ENCODE measurements at places on chromosomes 7 and 10.

GRCh38 chr7:52273685-52274610 is 761.5 kb upstream of the POM121L12 start:
- DNase-seq: no peak

DNA sequence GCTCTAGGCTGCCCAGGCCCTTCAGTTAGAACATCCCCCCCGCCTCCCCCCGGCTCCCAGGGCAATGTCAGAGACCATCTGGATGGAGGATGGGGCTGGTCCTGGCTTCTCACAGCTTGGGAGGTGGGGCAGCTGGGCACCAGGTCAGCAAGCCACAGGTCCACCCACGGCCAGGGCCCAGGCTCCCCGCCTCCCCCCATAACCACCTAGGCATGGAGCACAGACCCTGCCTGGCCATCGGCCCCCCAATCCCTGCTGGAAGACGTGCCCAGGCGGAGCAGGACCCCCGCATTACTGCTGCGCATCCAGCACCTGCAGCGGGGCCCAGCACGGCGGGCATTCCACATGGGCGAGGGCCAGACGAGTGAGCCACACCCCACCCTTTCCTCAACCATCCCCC is 169.6 kb downstream of the ELFN1 start:
- no peak for DNase-seq

GRCh38 chr7:150738092-150738491 is 874 bp downstream of the GIMAP5 start:
- DNase-seq: no peak

DNA sequence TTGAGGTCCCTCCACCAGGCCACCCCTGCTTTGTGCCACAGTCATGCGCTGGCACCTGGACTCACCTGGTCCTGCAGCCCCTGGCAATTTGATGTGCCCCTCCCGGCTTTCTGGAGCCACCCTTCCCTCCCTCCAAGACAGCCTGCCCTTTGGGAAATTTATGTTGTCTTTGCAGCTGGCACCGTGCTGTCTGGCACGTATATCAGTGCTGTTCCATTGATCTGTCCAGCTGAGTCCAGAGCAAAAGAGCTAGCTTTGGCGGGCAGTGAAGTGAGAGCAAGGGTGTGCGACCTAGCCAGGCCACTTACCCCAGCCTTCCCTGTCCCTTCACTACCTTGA is 5.7 kb downstream of the RARRES2 start:
- no peak for DNase-seq

GRCh38 chr7:55019191-55019690 is 424 bp downstream of the EGFR start:
- no peak for DNase-seq

GRCh38 chr7:43439631-43440401 is 143.1 kb upstream of the STK17A start:
- DNase-seq: no peak

Data from kidney epithelial cell (primary cell).